Stimulated activated naive CD4-positive, alpha-beta T cell (primary cell): ENCODE measurements at places on chromosomes 4 and X.

GRCh38 chrX:104565791-104566680, at the start of gene IL1RAPL2:
TSS of gene IL1RAPL2 (plus strand) at chrX:104566199.
- no peak for DNase-seq

GRCh38 chrX:124307253-124307907, 25.1 kb upstream of the TEX13D start:
- DNase-seq, result no peak

DNA sequence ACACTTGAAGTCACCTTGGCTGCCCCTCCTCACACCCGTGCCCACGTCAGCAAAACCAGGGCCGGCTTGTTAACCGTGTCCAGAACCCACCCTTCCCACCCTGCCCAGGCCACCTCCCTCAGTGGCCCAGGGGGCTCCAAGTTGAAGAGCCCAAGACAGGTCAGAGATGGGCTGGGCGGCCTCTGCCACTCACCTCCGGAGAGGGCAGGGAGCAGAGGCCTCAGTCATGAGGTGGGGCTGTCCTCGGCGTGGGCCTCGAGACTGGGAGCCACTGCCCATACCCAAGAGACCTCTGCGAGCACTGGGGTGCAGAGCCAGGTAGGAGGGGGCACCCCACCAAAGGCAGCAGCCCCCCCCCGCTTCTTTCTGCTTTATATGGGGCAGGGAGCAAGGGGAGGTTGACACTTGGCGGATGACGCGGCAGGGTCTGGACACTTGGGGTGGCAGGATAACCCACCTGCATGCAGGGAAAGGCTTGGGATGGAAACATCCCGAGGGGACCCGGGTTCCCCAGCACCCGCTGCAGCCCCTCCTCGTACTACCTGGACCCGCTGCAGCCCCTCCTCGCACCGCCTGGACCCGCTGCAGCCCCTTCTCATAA, 38.0 kb upstream of the SPON2 start:
- no peak for DNase-seq

DNA sequence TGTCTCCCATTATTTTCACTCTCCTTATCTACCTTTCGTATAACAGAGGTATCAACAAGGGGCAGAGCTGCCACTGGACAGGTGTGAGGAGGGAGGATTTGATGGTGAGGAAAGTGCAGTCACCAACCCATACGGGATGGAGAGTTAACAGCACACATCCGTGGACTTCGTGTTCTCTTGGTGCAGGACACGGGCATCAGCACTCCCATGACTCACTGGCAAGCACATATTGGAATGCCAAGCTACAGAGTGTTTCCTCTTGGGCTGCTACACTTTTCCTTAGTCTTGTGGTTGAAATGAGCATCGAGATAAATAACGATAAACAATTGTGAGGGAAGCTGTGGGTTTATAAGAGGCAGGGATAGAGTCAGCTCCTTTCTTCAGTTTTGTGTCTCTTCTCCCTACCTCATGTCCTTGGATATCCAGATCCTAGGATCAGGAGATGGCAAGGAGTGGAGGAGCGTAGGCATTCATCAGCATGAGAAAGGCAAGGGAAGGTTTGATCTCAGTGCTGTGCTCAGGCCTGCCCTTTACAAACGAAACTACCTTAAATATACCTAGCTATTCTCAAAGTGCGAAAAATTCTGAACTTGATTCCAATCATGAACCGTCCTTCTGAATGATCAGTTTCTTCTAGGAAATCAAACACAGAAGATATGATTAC, 96.3 kb downstream of the ZNF827 start:
- no peak for DNase-seq

GRCh38 chr4:10715135-10715534, 30.6 kb upstream of the CLNK start:
- DNase-seq, result no peak

DNA sequence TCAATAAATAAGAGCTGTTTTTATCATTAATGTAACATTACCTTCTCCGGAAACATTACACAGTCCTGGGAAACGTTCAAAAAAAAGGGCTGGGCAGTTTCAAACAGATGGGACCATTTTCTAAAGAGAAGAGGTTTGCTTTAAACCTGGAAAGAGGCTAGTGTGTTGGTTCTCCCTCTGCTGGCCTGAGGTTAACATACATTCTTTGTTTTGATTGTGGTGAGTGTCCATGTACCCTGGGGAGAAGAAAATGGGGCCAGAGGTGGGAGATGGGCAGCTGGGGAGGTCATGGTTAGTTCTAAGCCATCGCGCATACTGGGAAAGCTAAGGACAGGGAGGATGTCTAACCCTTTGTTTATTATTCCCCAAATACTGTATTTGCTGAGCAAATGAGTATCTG, 194.7 kb downstream of the CPEB2 start:
- no peak for DNase-seq
